GM12891 (cell line): ENCODE measurements at places on chromosomes 16 and 17.

DNA sequence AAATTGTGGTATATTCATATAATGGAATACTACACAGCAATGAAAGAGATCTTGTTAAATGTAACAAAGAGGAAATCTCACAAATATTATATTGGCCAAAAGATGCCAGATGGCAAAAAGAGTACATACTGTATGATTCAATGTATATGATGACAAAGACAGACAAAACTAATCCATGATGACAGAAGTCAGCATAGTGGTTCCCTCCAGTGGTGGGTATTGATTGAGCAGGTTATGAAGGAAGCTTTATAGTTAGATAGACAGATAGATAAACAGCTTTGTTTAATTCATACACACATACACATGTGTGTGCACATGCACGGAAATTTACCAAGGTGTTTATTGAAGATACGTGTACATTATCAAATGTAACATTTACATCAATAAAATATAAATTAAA is 74.4 kb upstream of the SMIM36 start:
- DNase-seq: no peak

- no peak for DNase-seq
Measured at GRCh38 chr17:1766382-1767135, 4.7 kb downstream of the SERPINF1 start.

DNA sequence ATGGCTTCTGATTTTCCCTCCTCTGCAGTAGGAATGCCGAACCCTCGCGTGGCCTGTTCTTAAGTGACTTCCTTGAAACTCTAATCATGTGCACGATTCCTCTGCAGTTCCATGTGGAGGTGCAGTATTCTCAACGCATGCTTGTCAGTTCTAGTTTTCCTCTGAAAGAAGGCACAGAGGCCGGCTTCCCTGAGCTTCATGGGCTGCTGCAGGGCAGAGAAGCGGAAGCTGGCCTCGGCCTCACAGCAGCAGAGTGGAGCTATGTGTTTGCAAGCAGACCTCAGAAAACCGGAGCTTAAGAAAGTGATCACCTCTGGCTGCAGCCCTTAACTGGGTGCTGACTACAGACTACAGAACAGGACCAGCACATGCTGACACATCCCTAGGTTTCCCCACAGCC is 500.7 kb downstream of the GRIN2A start:
- DNase-seq: no peak

DNA sequence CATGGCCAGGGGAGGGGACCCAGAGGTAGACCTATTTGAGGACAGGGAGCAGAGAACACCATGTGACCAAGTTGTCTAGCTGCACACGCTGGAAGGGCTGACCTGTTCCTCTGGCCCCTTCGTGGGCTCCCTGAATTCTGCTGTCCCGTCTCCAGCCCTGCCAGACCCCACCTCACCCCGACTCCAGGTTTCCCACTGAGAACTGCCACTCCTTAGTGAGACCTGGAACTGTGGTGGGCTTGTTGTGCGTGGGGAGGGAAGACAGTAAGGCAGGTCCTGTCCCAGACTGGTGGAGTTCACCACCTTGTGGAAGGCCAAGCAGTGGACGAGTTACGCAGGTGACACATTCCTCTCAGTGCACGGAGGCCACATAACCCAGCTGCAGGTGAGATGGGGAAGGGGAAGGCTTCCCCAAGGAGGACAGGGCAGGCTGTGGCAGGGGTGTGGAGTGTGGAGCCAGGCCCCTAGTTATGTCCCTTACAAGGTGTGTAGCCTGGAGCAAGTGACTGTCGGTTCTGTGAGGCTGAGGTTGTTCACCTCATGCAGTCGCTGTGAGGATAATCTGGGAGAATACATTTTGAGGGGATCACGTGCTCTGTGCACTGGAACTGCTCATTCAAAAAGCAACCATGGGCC is 54.7 kb downstream of the USP22 start:
- DNase-seq: no peak

DNA sequence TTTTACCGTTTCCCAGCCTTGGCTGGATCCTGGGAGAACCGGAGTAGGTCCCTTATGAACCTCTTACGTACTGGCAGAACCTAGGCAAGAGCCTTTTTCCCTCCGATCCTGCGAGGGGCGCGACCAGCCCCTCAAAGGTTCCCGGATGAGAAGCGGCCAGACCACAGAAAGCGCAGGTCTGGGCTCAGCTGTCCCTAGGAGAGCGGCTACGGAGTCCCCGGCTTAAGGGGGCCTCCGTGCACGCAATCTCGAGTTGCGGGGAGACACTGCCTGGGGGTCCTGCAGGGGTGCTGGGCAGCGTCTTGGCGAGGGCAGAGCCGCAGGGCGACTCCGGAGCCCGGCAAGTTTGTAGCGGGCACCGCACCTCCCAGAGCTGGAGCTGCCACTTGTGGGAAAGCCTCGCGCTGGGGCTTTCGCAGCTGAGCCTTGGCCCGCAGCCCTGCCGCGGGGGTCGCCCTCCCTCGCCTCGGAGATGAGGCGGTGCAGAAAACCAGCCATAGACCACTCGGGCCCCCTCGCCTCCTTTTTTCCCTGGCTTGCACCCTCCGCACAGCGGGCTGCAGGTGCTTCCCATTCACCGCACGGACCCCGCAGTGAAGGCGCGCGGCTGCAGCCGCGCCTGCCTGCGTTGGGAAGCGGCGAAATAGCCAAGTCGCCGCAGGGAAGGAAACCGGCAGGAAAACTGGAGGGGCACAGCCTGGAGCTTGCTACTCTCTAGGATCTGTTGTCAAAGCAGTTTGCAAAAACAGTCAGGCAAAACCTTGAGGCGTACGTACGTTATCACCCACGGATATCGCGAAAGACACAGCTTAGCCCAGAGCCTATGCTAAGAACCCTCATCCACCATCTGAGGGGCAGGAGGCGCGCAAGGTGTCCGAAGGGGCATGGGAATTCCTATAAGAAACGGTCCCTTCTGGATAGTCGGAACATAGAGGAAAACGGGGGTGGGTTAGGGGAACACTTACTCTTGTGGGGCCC is 834 bp downstream of the CDH8 start:
- no peak for DNase-seq

DNA sequence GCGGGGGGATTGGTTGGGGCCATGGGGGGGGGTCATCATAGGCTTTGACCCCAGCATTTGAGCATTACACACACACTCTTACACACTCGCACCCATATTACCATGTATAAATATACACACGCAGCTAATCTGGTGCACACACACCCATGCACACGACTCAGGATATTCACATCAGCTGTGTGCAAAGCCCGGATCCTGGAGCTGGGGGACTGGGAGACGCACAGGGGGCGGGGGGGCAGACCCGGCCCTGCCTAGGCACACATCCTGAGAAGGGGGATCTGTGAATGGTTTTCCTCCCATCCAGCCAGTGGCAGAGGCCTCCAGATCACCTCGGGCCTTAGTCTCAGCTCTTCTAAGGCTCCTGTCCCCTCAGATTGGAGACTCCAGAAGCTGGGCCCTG is 5.6 kb downstream of the ASGR2 start:
- no peak for DNase-seq

DNA sequence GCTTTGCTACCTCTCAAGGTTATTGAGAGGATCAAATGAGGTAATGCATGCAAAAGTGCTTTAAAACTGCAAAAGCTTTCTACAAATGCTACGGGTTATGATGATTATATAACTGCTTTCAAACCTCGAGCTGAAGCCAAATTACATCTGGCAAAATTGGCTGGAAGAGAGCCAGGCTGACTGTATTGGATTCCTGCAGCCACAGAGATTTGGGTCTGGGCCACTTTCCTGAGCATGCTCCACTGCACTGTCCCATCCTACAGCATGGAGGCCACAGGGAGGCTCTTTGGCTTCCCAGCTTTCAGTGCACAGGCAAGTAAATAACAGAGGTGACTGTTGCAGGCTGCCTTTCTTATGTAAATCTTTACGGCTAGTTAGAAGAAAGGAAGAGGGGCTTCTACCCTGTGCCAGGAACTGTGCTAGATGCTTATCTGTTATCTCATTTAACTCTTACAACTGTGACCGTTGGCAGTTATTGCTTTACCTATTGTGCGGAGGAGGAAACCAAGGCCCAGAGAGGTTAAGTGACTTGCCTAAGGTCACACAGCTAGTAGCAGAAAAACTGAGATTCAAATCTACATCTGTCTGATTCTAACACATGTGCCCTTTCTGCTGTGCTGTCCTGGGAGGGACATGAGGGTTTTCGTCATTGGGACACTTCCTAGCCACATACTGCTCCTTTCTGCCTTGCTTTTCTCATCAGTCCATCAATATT is 121.8 kb downstream of the SPACA3 start:
- no peak for DNase-seq

DNA sequence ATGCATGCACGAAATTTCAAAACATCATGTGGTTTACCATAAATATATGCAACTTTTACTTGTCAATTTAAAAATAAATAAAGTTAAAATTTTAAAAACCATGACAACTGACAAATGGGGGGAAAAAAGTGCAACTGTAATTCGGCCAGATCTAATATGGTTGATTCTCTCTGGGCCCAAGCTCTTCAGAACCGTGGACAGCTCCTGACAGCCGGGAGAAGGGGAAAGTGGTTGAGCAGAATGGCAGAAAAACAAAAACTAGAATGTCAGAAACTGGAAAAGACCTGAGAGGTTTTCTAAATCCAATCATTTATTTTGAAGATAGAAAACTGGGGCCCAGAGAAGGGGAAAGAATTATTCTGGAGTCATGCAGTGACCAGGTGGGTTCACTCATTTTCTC is 126.6 kb downstream of the TMEM132E start:
- no peak for DNase-seq

DNA sequence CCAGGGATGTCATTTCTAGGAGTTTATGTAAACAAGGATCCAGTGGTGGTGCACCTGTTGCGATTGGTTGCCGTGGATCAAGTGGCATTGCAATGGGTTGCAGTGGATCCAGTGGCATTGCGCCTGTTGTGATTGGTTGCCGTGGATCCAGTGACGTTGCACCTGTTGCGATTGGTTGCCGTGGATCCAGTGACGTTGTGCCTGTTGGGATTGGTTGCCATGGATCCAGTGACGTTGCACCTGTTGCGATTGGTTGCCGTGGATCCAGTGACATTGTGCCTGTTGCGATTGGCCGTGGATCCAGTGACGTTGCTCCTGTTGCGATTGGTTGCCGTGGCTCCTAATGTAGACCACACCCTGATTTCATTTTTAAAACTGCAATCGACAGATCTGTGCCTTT is 56.2 kb upstream of the CRISPLD2 start:
- no peak for DNase-seq

DNA sequence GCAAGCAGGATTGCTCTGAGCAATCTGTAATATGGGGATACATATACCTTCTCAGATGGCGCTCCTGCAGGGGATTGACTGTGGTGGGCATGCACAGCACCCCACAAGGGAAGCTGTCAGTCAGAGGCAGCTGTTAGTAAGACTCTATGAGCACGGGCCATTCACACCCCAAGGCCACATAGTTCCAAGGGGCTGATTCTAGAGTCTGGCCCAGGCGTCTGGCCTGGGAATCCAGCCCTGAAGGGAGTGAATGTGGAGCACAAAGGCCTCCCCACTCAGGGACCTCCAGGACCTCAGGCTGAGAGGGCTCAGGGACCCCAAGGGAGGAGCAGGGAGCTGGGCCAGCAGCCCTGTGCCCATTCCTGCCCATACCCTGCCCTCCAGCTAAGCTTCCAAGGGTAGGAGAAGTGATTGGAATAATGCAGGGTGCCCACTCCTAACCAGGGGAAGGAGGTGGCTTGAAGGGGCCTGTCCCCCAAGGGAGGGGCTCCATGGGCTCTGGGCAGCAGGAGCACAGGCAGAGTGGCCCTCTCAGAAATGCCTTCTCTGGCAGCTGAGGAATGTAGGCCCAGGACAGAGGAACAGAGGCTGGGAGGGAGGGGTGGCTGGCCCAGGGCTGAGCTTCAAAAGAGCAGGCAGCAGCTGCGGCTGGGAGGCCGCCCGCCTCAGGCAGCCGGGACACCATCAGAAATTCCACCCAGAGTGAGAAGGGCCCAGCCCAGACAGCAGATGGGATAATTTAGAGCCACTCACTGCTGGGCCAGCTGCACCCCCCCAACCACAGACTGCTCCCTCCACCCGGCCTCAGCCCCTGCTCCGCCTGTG is 48.9 kb upstream of the MRPS23 start:
- DNase-seq: no peak

DNA sequence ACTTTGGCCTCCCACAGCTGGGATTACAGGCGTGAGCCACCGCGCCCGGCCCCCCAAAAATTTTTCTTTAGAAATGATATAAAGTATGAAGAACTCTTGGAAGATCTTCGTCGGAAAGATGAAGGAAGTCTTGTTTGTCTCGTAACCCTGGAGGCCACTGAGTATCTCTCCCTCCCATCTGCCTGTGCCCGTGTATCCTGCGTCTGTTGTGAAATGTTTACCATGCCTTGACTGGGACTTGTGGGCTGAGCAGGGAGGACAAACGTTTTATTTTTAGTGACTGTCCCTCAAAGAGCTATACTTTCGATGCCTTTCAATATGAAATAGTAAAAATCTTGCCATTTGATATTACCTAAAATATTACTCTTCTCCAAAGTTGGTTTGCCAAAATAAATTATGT is 121.2 kb downstream of the RPTOR start:
- no peak for DNase-seq

- no peak for DNase-seq
Measured at GRCh38 chr17:9242497-9242881, 221.2 kb downstream of the NTN1 start.

DNA sequence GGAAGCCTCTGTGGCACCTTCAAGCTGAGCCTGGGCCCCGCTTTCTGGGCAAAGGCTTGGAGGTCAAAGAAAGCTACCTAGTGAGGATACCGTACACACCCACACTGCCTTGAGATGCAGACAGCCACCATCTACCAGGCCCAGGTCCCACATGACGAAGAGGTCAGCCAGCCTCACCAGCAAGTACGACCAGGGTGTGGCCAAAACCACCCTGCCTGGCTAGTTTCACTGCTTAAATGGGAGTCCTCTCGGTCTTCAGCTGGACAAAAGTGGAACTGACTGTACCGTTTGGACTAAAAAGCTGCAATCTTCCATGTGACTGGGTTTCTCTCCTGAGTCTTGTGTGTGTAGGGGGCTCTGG is 21.6 kb downstream of the VASN start:
- DNase-seq: no peak
